ENCODE measurements at places on chromosomes 2 and 18.
A peak's percentile ranks its signal among the peaks of the same experiment; 100 is the strongest.

GRCh38 chr2:223508372-223508771 lies 93.8 kb downstream of the SCG2 start:
- DNase-seq, result no peak

DNA sequence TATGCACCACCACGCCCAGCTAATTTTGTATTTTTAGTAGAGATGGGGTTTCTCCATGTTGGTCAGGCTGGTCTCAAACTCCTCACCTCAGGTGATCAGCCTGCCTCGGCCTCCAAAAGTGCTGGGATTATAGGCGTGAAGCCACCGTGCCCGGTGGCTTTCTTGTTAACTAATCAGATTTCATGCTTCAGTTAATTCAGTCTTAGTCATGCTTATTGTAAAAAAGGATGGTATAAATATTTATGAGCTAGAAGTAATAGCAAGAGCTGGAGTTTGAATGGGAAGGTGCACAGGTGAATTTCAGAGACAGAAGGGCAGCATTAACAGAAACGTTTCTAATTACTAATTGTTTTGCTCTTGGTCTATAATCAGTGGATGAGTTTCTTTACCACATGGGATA lies 10.3 kb downstream of the GEMIN6 start:
- DNase-seq, result no peak

DNA sequence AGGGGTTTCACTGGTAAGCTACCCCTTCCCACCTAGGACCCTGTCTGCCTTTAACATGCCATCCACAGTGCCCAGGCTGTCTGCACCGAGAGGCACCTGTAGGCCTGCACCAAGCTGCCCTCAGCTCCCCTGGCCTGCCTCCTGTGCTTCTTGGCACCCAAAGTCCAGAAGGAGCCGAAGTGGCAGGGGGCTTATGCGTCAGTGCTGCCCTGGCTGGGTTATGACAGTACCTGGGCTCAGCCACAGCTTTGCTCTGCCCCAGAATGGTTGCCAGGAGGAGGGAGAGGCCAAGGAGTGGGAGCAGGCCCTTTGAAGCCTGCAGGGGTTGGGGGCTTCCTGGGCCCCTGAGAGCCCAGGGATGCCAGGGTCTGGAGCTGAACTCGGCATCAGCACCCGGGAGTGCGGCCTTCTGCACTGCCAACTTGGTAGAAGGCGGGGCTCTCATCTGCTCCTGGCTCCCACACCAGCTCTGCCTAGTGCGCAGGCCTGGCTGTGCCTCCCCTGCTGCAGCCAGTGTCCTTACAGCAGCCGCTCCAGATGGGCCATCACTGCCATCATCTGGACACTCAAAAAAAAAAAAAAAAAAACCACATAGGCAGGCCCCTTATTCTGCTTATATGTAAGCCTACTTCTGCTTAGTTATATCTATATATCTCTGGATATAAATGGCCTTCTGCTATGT lies 155.4 kb downstream of the THSD7B start:
- DNase-seq, result no peak

DNA sequence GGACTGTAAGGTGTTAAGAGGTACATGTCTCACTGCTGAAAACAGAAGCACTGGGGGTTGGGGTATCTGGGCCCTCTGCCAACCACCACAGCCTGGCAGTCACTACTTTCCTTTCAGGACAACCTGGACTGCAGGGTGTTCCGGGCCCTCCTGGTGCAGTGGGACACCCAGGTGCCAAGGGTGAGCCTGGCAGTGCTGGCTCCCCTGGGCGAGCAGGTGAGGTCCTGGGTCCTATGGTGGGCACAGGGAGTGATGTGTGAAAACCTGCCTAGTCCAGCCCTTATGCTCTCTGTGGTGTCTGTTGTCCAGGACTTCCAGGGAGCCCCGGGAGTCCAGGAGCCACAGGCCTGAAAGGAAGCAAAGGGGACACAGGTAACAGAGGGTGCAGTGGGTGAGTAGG lies 40.0 kb downstream of the MARCO start:
- DNase-seq, result no peak

DNA sequence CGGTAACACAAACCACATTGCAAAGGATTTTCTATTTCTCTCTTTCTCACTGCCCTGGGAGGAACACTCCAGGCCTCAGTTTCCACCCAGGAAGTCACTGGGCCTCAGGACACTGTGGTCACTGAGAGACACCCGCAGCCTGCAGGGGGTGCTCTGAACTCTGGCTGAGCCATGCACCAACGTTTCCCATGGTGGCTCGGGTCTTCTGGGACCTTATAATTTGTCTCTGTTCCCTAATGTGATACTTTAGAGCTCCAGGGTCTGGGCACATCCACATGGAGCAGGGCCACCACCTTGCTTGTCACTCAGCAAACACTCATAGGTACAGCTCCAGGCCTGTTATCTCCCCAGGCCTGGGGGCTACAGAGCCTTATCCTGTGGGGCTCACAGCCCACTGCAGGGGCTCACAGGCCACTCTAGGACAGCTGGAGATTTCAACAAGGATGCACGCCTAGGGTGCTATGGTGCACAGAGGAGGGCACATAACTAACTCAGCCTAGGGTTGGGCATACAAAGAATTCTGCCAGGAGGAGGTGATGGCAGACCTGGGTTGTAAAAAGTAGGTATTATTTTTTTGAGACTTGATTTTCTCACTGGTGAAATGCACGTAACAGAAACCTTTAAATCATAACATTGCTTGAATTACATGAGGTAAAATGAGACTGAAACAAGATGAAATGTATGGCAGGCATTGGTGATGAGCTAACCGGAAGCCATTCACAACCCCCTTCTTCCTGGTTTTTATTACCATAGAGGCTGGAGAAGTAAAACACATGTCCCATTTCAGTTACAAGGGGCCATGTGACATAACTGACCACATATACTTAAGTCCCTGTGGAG lies 3.0 kb upstream of the HS1BP3 start:
- DNase-seq, result no peak

- DNase-seq, result no peak
Measured at GRCh38 chr18:62767836-62768557, 52.7 kb downstream of the PHLPP1 start.

DNA sequence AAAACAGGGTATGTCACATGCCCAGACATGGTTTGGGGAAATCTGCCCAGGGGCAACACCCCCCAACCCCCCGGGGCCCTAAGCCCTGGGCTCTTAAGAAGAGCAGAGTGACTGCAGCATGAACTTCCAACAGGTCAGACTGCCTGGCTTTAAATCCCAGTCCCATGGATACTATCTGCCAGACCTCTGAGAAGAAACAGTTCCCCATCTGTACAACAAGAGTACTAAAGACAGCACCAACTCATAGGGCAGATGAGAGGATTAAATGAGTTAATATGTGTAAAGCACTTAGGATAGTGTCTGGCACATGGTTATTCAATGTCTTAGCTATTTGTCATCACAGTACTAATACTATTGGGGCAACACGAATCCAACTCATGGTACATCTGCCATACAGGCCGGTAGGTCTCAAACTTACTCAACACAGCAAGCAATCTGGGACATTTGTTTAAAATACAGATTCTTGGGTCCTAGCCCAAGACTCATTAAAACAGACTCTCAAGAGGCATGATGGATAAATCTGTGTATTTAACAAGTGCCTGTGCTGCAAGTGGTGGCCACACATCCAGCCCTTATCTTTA lies 23.4 kb downstream of the CDH2 start:
- no peak for DNase-seq

DNA sequence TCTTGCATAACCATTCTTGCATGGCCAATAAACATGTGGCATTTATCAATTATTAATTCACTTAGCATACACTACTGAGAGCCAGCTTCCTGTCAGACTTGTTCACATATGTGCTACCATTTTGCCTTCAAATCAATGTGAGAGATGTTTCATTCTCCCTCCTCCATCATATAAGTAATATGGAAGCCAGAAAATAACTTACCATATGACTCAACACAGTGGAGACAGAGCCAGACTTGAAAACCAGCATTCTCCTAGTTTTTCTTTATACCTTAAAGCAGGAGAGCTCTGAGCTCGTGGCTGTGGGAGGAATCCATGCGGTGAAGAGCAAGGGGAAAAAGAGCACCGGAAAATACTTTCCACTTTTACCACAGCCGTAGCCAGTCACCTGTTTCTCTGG lies 215.0 kb upstream of the LRATD1 start:
- no peak for DNase-seq

GRCh38 chr2:102027036-102027980 lies 35.5 kb downstream of the IL1R2 start:
- no peak for DNase-seq

DNA sequence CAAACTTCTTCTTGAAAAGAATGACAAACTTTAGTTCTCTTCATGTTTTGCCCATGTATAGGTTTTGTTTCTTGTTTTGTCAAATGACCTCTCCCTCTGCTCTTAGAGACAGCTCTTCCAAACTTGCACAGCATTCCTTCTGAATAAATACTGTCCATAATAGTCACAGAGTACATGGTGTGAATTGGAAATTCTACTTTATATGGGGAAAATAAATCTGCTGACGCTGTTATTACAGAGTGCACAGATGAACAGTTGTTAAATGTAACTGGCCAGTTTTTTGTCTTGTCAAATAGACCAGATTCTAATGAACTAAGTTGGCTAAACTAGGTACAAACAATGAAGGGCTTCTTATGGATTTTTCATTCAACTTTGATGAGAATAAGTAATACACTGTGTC lies 115.8 kb upstream of the DTNA start:
- DNase-seq, result no peak

- no peak for DNase-seq
Measured at GRCh38 chr2:119960821-119961220, 52.1 kb upstream of the EPB41L5 start.

- peak; percentile 32 for DNase-seq
Measured at GRCh38 chr2:68031542-68032160, 31.2 kb downstream of the C1D start.

Data from HCT116 (cell line).